Esophagus squamous epithelium (tissue), 5 donors: ENCODE measurements at places on chromosomes 2 and 18. TPM values are rescaled to one million over a fixed set of nuclear protein-coding genes. Genes with fewer than 3 reads are reported as not detected.

DNA sequence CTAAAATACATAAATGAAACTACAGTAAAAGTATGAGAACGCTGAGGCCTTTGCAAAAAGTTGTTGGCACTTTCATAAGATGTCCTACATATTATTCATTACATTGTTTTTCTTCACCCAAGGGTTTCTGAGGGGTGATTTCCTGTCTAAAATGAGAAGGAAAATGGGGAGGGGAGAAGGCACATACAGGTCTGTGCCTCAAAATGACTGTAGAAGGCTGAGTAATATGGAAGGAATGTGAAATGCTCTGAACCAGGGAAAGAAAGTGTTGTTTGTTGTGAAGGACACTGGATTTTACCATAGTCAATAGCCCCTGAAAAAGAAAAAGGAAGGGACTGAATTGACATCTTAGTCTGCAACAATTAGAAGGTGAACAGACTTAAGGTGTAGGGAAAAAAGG, 99.5 kb upstream of the RNF152 start:
- H3K4me3 ChIP-seq = no peak overlapping the region
- DNase-seq = no peak
- H3K27ac ChIP-seq = no peak overlapping the region
- H3K36me3 ChIP-seq = no peaks in the 10 kb centered on the region
- no peaks in the 10 kb centered on the region for H3K4me1 ChIP-seq

DNA sequence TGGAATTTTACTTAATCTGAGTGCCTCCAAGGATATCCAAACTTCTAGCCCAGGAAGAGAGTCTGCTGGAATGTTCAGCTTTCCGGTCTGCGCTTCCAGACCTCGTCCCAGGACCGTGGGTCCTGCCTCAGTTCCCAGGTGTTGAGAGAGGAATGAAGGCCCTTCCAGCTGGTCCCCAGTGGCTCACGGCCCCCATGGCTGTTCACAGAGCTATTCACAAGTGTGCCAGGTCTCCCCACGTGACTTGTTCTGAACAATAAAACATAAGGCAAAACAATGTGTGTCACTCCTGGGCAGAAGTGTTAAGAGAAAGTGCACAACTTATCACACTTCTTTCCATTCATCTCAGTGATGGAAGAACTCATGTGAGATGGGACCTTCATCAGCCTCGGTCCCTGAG, 20.1 kb upstream of the TEX51 start:
- no peak for DNase-seq
- no peaks in the 10 kb centered on the region for H3K27me3 ChIP-seq
- no peaks in the 10 kb centered on the region for H3K36me3 ChIP-seq
- H3K4me3 ChIP-seq = no peak overlapping the region
- no peak overlapping the region for H3K27ac ChIP-seq
- H3K4me1 ChIP-seq = no peaks in the 10 kb centered on the region

Gene VWA3B
- total RNA-seq = not detected

Gene LBH
- total RNA-seq = 2.4 TPM

Gene CCL20
- 57.2 TPM for total RNA-seq

DNA sequence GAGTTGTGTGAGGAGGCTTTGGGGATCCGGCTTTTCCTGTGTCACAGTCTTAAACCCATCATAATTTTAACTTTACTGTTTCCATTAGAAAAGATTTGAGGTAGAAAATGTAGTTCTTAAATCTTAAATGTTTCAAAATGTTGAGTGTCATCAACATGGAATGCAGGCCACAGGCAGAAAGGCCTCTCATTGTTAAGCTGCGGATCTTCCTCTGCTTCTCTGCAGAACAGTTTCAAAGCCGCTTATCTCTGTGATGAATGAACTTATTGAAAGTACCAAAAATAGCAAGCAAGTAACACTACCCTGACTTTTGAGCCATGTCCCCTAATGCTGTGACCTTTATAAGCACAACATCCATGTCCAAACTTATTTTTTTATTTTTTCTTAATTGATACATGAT, 1645.8 kb downstream of the DPP10 start:
- H3K36me3 ChIP-seq = no peaks in the 10 kb centered on the region
- H3K27ac ChIP-seq = no peak overlapping the region
